ENCODE measurements at places on chromosomes 7 and 10.

DNA sequence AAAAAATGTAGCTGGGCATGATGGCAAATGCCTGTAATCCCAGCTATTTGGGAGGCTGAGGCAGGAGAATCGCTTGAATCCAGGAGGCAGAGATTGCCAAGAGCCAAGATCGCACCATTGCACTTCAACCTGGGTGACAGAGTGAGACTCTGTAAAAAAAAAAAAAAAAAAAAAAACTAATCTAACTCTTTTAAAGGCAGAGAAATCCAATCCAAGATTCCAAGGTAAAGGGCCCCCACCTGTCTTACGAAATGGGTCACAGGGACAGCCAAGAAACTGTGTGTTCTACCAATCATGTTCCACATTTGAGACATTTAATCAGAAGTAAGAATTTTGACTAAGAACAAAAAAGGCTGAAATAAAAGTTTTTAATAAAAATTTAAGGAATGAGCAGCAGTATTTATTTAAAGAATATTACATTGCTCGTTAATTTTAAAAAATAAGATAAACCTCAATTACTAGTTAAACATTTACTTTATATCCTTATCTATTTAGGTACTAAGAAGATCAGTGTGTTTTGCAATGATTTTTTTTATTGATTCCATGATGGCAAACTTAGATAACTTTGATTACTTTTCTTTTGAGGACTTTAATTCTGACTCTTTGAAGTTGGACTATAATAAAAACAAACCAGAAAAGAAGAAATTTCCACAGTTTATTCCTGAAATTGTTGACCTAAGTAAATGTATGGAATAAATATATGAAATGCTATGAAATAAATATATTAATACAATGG is 6.7 kb upstream of the OAT start:
- no peak for DNase-seq

DNA sequence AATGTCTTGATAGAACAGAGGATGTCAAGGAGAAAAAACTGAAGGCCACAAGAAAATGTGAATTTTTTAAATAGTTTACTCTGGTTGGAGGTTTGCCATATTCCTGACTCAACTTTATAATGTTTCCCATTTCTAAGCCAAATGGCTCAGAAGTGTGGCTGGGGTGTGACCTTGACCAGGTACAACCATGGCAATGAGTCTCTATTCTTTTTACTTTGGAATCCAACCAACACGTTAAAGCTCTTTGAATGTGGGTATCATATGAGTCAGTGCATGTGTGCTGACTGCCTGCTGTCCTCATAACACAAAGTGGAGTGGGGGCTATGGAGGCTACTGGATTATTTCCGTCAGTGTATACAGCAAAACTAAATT is 33.5 kb upstream of the DLD start:
- DNase-seq, result no peak

DNA sequence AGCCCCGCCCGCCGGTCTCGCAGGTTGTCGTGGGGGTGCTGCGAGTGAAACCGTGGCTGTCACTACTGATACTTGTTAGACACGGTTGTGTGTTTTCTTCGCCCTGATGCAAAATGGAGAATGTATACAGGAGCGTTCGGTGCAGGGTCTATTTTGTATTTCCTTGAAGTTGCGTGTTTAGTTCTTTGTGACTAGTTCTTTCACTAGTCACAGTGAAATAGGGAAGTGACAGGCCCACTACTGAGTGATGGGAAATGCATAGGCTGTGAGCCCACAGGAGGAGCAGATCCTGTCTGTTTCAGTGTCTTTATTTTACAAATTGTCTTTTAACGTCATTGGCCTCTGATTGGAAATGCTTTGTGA is 675 bp downstream of the ABRAXAS2 start:
- no peak for DNase-seq

DNA sequence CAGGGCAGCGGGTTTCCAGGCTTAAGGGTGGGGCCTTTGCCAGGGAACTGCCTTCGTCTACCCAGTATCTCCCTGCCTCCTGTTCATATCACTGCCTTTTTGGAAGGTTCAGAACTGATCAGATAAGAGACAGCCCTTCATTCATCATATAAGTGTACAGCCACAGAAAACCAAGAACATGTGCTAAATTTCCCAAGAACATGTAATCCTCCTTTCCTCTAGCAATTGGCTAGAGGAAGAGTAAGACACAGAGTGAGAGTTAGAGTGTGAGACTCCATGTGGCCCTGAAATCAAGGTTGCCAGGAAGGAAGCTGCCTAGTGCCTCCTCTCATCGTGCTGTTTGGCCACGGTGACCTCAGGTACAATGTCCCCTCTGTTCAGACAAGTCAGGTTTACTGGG is 770.9 kb downstream of the TNS3 start:
- no peak for DNase-seq

DNA sequence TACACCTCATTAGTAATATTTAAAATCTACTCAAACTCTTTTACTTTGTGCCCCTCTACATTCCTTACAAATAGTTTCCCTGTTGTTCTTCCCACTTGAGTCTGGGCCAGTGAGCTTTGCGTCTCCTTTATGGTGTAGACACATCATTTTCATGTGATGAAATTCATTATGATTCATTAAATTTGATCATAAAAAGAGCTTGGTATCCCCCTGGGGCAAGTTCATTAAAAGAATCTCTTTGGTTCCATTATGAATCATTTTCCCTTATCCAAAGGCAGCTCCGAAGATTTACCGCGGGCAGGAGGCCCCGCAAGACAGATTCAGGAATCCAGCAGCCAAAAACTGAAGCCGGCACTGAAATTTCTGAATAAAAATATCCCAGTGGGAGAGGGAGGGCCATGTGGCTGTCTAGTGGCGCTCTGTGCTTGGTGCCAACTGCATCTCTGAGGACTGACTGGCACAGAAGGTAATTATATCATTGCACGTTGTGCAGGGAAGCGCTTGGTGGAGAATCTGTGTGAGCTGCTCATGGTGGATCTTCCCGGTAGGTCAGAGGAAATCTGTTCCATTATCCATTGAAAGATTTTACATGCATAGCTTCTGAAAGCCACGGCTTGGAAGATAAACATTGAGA is 151.4 kb upstream of the PITRM1 start:
- DNase-seq, result no peak

GRCh38 chr7:73952266-73952665 is 75.7 kb upstream of the ELN start:
- no peak for DNase-seq

DNA sequence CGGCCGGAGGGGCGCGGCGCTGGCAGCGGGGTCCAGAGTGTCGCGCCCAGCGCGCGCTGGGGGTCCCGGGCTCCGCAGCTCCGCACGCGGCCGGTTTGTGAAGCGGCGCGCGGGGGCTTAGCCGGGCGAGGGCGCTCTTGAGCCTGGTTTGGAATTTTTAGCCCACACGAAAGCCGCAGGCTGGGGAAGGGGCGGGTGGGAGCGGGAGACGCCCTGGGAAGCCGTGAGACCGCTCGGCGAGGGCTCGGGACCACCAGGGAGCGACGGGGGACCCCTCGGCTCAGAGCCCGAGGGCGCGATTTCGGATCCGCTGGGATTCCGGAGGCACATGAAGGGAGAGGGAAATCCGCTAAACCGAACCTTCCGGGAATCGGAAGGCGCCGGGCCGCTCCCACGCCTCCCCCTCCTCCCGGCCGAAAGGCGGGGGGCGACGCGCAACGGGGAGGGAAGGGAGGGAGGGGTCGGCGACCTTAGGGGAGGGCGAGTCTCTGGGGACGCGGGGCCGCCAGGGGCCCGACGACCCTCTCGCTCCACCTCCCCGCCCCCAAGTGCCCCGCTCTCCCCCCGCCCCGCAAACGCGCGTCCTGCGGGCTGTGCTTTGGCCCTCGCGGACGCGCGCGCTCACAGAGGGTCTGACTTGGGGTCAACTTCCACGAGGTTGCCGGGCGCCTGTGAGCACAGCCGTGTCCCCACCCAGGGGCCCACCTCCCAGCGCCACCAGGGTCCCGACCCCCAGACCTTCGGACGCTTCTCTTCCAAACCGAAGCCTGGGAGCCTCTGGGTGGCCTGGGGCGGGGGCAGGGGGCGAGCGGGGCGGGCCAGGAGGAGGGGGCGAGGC is 5.1 kb upstream of the ELFN1 start:
- DNase-seq, result peak; percentile 93

DNA sequence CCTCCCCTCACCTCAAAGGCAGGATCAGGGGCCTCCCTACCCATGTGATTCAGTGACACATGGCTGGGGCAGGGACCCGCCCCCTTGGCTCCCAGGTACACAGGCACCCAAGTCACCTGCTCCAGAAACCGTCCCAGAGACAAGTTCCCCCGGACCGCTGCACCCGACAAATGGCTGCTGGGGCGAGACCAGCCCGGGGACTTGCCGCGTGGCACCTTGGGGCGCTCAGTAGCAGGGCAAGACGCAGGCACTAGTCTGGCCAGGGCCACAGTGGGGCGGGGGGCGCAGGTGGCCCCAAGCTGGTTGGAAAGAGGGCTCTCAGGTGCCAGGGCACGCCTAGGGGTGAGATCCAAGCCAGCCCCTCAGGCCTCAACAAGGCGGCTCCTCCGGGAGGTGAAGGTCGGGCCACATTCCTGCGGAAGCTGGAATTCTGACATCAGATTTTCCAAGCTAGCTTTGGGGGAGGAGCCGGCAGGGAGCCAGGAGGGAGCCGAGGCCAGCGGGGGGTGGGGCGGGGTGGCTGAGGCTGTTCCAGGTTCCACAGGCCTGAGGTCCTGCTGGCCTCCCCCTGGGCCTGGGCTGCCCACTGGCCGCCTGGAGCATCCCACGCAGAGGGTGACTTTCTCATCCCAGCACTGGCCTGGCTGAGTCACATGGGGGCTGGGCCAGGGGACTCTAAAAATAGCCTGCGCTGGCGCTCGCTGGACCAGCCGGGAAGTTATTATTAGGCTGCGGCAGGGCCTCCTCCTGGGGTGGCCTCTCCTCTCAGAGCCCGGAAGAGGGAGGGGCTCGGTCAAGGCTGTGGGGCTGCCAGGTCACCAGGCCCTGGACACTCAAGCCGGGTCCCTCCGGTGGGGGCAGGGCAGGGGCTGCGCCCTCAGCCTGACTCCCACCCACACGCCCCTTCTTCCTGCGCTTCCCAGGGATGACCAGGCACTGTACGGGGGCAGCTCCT is 20.5 kb upstream of the INPP5A start:
- DNase-seq, result peak; percentile 82
